ENCODE measurements at places on chromosomes 12 and 14.
A peak's percentile ranks its signal among the peaks of the same experiment; 100 is the strongest.

GRCh38 chr12:66189486-66189843, 451 bp downstream of the IRAK3 start:
- DNase-seq = no peak

- no peak for DNase-seq
Observed at GRCh38 chr14:97065305-97066067, 268.3 kb downstream of the VRK1 start.

GRCh38 chr12:56929780-56930179, 4.4 kb downstream of the SDR9C7 start:
- DNase-seq = no peak

GRCh38 chr14:62269204-62269603, 507.0 kb downstream of the SNAPC1 start:
- DNase-seq = no peak

GRCh38 chr12:31682136-31682962, 22.9 kb downstream of the ETFBKMT start:
- peak; percentile 16 for DNase-seq

GRCh38 chr12:55818140-55818728, 393 bp downstream of the ORMDL2 start:
- DNase-seq = no peak

GRCh38 chr12:62598846-62599245, 132.2 kb downstream of the MON2 start:
- no peak for DNase-seq

Measured in stimulated activated CD4-positive, alpha-beta T cell treated with anti-CD3 and anti-CD28 coated beads, Interleukin-15, amount 100 ng/mL, for 1 hour (primary cell).